ENCODE measurements at places on chromosomes 1 and 21.
A peak's percentile ranks its signal among the peaks of the same experiment; 100 is the strongest.

GRCh38 chr21:18152371-18152770 is 92.3 kb upstream of the CHODL start:
- DNase-seq, result no peak

GRCh38 chr1:54537611-54538010 is 10.4 kb upstream of the ACOT11 start:
- no peak for DNase-seq

- no peak for DNase-seq
Measured at GRCh38 chr1:23553231-23554126, 5.8 kb downstream of the ID3 start.

DNA sequence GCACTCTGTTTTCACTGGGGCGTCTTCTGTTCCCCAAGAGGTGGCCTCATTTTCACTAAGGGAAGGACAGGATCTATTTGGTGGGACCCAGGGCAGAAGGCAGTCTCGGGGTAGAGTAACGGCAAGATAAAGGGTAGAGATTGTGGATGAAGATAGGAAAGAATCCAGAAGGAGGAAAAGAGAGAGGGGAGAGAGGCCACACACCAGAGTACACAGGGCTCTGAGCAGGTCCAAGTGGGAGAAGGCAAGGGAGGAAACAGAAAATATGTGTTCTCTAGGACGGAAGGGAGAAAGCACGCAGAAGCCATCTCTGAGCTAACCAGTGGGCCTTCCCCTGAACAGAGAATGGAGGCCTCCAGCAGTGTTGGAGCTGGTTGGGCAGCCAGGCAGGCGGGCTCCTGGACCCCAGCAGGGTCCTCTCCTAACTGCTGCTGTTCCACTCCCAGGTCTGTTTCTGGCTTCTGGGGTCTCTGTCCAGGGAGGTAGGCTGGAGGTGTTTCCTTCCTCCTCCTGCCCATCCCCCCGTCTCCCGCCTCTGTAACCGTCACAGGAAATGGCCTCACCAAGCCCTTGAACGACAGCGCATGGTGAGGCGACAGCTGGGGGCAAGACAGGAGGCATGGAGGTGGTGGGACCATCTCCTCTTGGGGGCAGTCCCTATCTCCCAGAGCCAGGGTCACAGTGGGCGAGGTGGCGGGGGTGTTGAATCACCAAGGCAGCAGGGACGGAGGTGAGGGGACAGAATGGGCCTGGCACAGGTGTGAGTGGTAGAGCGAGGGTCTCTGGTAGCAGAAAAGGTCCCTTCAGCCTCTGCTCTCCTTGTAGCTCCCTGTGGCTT is 649 bp downstream of the PTPN7 start:
- no peak for DNase-seq

DNA sequence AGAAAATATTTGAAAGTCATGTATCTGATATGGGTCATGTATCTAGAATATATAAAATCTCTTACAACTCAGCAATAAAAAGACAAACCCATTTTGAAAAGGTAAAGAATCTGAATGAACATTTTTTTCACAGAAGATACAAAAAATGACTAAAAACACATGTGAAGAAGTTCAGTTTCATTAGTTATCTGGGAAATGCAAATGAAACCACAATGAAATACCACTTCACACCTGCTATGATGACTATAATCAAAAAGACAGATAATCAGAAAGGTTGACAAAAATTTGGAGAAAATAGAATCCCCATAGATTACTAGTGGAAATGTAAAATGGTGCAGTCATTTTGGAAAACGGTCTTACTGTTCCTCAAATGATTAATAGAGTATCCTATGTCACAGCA is 631.0 kb downstream of the MRPL39 start:
- no peak for DNase-seq

DNA sequence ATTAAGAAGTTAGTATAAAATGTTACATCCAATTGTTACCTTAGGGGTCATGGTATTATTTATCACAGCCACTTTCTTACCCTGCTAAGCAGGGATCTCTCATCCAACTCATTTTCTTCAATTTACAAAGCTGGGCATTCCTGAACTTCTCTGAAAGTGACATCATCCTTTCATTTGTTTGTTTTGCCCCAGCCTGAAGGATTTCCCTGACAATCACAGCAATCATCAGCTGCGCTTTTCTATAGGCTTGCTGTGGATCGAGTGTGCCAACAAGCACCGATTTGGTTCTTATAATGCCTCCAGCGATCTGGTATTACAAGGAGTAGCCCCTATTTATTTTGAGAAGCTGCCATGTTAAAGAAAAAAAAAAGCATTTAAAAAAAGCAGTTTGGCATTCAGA is 240.2 kb downstream of the USH2A start:
- DNase-seq, result peak; percentile 26

DNA sequence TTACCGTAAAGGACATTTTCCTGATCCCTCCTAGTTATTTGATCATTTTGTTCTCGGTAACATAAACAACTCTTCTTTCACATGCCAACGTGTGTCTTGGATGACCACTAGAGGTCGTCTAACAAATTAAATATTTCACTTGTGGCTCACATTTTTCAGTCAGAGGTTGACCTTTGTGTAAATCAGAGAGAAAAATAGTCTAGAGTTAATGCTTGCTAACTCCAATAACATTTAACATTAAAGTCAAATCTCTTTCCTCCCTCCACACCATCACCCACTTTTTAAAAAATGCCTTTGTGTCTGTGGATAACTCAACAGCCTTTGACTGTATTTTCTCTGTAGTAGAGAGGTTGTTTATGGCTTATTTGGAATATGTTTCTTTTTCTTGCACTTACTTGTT is 220.5 kb upstream of the B3GALT2 start:
- DNase-seq, result no peak

GRCh38 chr21:25964926-25965325 is 205.6 kb downstream of the APP start:
- DNase-seq, result no peak

GRCh38 chr1:5156416-5157120 is 502.2 kb downstream of the AJAP1 start:
- peak; percentile 41 for DNase-seq

- DNase-seq, result no peak
Measured at GRCh38 chr1:182841368-182841988, 2.3 kb downstream of the DHX9 start.

GRCh38 chr1:9418851-9419250 is 120.4 kb upstream of the SLC25A33 start:
- DNase-seq, result no peak
